Right lung (tissue), 10 donors: ENCODE measurements at places on chromosomes 7 and 10.

DNA sequence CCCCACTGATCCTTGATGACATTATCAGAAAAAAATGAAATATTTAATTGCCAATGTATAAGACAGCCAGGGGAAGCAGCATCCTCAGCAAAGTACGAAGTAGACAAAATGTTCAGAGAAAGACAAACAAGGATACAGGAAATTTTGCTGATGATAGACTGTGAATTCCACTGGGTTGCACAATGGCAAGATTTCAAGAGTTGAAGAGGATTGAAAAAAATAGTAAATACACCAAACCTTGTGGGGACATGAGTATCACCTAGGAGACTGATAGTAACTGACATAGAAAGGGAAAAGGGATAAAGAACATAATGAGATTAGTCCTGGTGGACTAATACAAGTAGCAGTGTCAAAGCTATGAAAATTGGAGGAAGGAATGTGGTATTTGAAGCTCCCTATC is 16.5 kb downstream of the CNOT4 start:
- DNase-seq: no peak

GRCh38 chr10:44757551-44758205 is 153.5 kb upstream of the TMEM72 start:
- no peak for DNase-seq

- DNase-seq: no peak
Measured at GRCh38 chr7:90222811-90223725, 11.5 kb downstream of the STEAP2 start.

DNA sequence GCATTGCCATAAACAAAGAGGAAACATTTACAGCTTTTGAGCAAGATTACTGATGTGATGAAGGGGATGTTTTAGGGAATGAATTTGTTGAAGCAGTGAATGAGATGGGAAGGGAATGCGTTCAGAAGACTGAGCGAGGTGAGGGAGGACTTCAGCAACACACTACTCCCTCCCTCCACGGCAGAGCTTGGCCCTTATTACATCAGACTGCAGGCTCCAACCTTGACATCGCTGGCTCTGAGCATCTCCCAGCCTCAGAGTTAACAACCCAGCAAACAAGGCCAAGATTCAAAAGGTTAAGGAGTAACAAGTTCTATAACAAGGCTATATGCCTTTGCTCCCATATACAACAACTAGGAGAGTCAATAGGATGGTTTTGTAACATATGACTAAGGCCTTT is 164.4 kb downstream of the ELMO1 start:
- DNase-seq: no peak
